ENCODE measurements at places on chromosomes 6 and 20.

DNA sequence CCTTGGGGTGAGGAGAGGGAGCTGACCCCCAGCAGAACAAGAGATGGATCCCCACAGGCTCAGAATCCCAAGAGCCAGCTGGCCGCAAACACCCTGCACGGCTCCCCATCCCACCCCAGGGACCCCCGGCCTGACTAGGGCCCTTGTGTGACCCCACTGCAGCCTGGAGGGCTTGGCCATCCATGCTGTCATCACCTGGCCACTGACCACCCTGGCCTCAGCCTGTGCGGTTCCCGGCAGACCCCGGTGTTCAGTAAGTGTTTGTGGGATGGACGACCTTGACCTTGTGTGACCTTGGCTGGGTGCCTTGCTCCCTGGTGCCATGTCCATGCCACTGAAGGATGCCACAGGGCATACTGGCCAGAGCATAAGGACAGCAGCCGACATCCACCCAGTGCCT lies 328.3 kb downstream of the TAF4 start:
- DNase-seq = no peak

GRCh38 chr20:2691127-2691526 lies 1.5 kb upstream of the EBF4 start:
- DNase-seq = no peak

DNA sequence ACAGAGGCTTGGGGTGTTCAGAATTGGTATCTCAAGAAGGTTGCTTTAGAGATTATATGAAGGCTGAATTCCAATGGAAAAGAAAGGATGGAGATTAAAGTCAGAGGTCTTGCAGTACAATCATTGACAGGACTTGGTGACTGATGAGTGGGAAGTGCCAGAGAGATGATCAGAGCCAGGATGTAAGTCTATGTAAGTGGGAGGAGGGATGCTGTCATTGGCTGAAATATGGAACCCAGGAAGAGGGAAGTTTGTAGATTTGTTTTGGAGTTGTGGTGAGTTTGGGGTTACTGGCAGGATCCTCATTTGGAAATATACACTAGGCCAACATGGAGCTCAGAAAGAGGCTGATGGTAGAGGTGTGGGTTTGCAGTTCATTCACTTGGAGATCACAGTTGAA lies 23.8 kb upstream of the TNFAIP3 start:
- DNase-seq = no peak

- DNase-seq = no peak
These were observed 2.0 kb downstream of the SRXN1 start for GRCh38 chr20:650954-651353.

- no peak for DNase-seq
These were observed 181.9 kb downstream of the NFATC2 start for GRCh38 chr20:51360451-51361201.

DNA sequence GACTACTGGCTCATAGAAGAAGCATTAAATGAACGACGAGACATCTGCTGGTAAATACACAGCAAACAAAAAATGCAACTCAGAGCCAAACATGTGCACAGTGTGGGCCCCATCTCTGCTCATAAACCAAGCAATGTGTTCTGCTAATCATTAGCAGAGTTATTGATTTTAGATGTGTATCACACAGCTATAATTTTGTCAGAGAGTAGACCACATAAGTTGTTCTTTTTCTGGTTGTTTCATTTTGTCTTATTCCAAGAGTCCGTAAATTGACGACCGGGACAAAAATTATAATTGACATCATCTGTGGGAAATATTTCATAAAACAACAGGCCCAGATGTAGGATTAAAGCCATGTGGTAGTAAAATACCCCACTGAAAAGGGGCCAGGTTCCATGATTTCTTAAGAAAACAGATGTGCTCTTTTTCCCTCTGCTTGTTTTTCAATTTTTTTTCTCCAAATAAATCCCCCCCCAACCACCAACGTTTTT lies 423.6 kb downstream of the HAO1 start:
- DNase-seq = no peak

DNA sequence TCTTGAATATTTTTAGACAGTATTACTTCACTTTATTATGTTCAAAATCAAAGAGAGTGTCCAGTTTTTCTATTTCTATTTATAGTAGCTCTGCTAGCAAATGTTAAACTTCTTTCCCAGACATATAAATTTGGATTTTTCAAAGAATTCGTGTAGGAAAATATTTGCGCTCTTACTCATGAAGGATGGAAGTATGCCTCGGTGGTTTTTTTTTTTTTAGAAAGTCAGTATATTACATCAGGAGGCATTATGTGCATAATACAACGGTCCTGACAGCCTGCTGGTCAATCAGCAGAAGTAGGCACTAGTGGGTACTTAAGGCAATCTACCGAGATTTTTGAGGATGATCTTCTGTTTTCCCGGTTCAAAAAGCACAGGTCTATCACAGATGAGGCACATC lies 249.3 kb downstream of the TBX18 start:
- no peak for DNase-seq

GRCh38 chr6:101422251-101422650 lies 28.7 kb downstream of the GRIK2 start:
- no peak for DNase-seq

DNA sequence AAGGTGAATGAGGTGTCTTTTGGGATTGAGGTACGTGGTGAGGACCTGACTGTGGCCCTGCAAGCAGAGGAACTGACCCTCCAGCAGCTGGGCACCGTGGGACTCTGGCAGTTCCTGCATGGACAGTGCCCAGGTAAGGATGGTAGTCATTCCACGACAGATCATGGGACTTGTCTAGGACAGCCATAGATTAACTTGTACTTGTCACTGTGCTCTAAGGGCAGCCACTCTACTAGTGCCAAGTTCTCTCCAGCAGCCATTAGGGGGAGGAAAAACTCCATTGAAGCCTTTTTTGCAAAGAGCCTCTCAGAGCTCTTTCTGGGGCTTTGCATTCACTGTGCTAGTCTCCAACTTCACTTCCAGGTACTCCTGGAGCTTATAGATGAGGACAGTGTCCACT lies 20.4 kb downstream of the TAF11 start:
- no peak for DNase-seq

- no peak for DNase-seq
These were observed 55.2 kb upstream of the ASIP start for GRCh38 chr20:34185766-34186620.

- DNase-seq = no peak
These were observed 32.5 kb downstream of the POFUT1 start for GRCh38 chr20:32240205-32240604.

- no peak for DNase-seq
These were observed 47.1 kb downstream of the HAO1 start for GRCh38 chr20:7893014-7893730.

DNA sequence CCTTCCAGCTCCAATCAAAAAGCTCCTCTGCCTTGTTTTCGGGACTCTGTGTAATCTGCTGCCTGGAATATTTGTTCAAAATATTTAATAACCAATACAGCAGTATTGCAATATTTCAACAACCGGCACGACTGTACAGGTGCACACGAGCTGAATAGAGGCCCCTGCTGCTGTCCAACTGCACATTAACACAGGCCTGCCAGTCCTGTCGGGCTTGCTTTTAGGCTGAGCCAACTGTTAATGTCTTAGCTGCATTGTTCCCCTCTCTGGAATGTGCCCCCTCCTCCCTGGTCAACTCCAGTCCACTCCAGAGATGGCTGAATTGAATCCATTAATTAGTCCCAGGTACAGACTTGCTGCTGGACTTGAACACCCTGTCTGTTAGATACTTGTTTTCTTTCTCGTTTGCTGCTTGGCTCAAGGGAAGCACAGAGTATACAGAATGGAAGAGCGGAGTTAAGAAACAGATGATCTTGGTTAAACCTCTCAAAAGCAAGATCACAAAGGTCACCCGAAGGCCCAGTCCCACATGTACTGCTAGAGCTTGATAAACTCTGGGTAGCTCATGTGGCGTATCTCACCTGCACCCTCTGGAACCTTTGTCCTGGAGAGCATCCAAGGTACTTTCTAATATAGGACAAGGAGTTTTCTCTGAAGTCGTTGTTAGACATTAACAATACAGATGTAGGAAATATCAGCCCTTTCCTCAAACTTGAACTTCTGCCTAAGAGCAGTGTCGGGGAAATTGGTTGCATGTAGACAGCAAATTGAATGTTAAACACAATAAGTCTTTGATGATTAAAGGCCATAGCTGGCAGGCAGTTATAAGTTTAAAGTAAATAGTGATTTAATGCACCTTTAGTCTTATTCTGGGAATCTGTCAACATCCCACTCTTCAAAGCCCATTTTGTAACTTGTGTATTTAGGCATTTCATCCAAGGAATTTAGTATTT lies 31.9 kb downstream of the SHLD1 start:
- no peak for DNase-seq

DNA sequence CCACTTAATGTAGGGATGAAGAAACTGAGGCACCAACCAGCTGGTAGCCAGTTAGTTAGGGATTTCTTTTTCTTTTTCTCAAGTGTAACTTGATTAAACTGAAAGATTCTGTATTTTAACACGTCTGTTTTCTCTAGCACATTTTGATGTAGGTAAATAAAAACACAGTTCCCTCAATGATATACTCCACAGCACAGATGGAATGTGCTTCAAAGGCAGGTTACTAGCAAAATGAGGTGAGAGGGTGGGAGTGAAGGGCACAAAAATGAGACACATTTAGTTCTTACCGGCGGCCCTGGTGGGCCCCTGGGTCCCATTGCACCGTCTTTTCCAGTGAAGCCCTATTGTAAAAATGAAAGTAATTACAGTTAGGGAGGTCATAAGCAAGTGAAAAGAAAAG lies 108.9 kb downstream of the COL12A1 start:
- DNase-seq = no peak

DNA sequence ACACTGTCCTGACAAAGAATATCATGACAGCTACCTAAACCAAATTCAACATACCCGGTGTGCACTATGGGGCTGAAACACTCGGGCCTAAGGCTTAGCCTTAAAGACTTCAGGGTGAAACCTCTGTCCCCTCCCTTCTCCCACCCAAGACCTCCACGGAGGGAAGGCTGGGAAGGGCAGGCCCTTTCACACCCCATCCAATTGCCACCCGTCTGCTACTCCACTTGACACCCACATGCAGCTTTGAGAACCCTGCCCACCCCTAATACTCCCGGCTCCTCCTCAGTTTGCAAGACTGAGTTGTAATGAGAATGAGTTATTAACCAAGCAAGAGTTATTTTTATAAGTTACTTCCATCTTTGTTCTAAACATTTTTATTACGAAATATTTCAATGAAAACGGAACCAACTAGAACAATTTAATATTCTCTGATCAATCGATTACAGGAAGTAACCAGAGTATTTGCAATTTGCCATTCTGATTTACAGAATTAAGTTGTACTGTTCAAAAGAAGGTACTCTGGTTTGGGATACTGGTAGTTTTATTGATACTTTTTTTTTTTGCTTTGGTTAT lies 3.7 kb downstream of the TAF4 start:
- DNase-seq = no peak

DNA sequence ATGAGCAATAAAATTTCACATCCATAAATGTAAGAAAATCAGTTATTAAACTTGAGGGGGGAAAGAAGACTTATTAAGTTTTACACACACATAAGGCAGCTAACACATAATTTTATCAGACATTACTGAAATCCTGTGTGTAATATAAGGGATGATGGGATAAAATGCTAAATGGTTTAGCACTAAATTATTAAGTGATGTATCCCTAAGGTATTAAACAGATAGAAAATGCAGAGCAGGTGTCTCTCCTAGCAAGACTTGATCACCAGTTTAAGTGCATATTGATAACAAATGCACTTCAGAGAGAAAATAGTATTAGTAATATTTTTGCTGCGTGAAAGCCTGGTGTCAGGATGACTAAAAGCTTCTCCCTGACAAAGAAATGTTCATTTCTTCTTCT lies 172.8 kb upstream of the ZFP64 start:
- no peak for DNase-seq

DNA sequence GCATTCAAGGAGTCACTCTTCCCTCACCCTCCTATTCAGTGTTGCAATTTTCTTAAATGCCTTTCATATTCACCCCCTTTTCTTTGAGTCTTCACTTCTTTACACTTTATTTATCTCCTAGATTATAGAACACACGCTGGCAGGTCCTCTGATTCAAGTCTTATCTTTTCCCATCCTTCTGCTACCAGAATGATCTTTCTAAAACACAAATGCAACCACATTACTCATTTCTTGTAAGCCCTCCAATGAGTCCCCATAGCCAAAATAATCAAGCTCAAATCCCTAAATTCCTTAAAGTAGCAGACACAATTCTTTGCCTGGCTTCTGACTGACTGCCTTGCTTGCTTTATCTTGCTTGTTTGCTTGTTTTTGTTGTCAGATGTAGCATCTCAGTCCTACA lies 920.0 kb downstream of the TFAP2A start:
- no peak for DNase-seq

GRCh38 chr20:58139849-58140786 lies 88.3 kb downstream of the ANKRD60 start:
- no peak for DNase-seq

- DNase-seq = no peak
These were observed 108.4 kb downstream of the JAG1 start for GRCh38 chr20:10565191-10565921.

DNA sequence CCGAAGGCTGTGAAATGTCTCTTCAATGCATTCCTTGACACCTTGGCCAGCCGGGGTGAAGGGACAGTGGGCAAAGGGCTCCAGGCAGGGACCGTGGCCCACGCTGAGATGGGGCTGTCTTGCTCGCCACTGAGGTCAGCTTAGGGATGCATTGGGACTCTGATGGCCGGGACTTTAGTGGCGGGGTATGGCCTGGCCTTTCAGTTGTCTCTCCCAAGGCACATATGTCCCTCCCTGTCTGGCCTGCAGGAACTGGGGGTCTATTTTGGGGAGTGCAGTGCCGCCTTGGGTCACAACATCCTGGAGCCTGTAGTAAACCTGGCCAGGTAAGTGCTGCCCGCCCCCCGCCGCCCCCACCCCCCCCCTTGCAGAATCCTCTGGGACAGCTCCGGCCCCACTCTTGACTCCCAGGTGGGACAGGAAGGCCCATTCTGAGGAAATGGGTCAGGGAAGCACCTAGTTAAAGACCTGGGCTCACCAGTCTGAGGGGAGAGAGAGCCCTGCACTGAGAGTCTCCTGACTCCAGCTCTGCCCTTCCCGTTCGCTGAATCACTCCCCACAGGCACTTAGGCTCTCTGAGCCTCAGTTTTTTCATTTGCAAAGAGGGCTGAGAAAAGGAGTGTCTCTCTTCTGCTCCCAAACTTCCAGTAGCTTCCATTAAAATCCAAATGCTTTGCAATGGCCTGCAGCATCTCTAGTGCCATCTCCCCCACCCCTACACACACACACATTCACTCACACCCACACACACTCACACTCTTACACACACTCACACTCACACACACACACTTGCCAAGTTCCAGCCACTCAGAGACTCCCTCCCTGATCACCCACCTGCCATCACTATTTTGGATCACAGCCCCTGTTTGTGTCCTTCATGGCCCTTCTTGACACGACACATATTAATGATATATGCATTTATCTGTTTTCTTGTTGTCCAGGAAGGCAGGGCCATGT lies 33.1 kb downstream of the RAB44 start:
- no peak for DNase-seq

DNA sequence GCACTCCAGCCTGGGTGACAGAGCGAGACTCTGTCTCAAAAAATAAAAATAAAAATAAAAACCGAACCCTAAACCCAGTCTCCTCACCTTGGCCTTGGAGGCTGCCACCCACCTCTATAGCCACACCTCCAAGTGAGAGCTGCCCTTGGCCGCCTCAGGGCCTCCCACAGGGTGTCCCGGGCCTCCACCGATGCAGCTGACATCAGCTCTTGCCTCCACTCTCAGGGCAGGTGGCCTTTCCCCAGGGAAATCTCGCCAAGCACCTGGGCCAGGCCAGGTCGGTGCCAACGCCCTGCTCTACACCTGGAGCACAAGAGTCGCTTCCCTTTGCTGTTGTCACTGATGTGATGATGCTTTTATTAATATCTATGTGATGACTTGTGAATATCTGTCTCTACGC lies 8.9 kb upstream of the MYL9 start:
- no peak for DNase-seq

- no peak for DNase-seq
These were observed 448.6 kb upstream of the SOX4 start for GRCh38 chr6:21144928-21145327.
